Uterus (tissue), 4 donors: ENCODE measurements at places on chromosomes 11 and 22. TPM values are rescaled to one million over a fixed set of nuclear protein-coding genes. Genes with fewer than 3 reads are reported as not detected.

DNA sequence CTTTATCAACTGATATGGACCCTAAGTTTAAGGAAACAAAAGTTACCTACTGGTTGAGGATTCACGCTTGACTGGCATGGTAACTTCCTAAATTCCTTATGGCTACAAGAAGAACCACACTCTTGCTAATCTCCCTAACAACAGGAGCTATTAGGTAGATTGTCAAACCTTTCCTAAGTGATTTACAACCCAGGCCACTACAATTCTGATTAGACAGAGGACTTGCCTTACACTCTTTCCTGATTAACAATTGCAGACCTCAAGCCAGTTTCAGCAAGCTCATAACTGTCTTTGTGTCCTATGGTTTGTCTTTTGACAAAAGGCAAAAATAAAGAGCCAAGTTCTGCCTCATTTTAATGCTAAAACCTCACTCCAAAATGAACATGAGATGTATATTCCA lies 16.3 kb downstream of the OR52K2 start:
- no peaks in the 10 kb centered on the region for H3K4me1 ChIP-seq
- no peaks in the 10 kb centered on the region for H3K27me3 ChIP-seq
- H3K36me3 ChIP-seq: no peaks in the 10 kb centered on the region
- no peak overlapping the region for H3K27ac ChIP-seq
- DNase-seq: no peak
- no peak overlapping the region for H3K4me3 ChIP-seq

GRCh38 chr11:73343076-73343873 lies 32.9 kb upstream of the RELT start:
- no peaks in the 10 kb centered on the region for H3K27me3 ChIP-seq
- no peaks in the 10 kb centered on the region for H3K36me3 ChIP-seq
- no peak for DNase-seq
- H3K4me1 ChIP-seq: peaks cover 19% of the 10 kb centered on the region
- peak overlapping the region; percentile 7 for H3K27ac ChIP-seq

GRCh38 chr11:110720431-110721275 lies 8.4 kb upstream of the ARHGAP20 start:
- no peaks in the 10 kb centered on the region for H3K36me3 ChIP-seq
- no peak overlapping the region for H3K4me3 ChIP-seq
- no peaks in the 10 kb centered on the region for H3K27me3 ChIP-seq
- no peak overlapping the region for H3K27ac ChIP-seq
- no peaks in the 10 kb centered on the region for H3K4me1 ChIP-seq

DNA sequence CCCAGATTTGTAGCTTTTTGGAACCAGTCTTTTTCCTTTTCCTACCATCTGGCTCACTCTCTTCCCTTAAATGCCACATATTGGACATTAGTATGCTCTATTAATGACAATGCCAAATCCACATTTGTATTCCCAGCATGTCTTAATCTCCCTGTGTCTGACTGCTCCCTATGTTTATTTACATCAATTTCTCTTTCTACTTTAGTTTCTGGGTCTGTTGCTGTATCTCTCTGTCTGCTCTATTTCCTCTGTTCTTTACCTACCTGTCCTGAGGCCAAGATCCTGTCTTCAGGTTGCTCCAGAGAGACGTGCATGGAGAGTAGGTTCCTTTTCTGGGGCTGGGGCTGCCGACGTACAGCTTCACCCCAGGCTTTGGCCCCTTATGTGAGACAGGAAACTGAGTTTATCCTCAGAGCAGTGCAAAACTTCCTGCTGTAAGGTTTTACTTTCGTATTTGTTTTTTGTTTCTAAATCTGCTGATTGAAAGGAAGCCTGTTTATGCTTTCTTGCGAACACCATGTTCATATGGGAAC lies 25.6 kb downstream of the OR2AG2 start:
- DNase-seq: no peak
- H3K27me3 ChIP-seq: no peaks in the 10 kb centered on the region
- no peak overlapping the region for H3K4me3 ChIP-seq
- no peaks in the 10 kb centered on the region for H3K4me1 ChIP-seq
- peak overlapping the region; percentile 2 for H3K27ac ChIP-seq

DNA sequence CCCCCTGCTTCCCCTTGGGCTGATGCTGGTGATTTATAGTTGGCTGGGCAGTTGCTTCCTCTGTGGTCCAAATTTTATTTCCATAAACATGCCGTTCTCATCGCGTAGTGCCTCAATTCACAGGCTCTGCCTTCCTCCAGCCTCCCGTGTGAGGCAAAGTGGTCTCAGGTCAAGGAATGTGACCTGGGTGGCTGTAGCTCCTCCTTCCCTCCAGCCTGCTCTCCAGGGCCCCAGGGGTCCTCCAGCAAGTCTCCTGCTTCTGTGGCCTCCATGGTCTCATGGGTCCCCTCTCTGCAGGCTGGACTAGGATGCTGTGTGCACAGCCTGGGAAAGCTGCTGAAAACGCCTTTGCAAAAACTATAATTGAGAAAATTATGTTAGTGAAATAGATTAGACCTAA lies 694.1 kb downstream of the BRD1 start:
- no peak for DNase-seq
- H3K4me1 ChIP-seq: no peaks in the 10 kb centered on the region
- H3K36me3 ChIP-seq: no peaks in the 10 kb centered on the region
- H3K4me3 ChIP-seq: no peak overlapping the region
- no peak overlapping the region for H3K27ac ChIP-seq
- H3K27me3 ChIP-seq: no peaks in the 10 kb centered on the region

DNA sequence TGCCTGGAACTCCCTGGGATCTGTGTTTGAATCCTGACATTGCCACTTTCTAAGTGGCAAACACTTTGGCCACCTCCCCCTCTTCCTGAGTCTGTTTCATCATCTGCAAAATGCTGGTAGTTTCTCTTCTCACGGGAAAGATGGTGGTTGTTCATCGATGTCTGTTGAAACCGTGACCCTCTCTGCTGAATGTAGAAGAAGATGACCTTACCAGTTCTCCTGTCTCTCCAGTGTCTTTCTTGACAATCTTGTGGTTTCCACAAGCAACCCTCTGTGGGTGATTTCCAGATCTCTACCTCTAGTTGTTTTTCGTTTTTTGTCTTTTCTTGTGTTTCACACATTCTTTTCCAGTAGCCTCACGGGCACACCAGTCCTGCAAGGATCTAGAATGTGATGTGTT lies 27.5 kb downstream of the ZBTB16 start:
- H3K4me3 ChIP-seq: no peak overlapping the region
- no peak for DNase-seq
- no peak overlapping the region for H3K27ac ChIP-seq
- no peaks in the 10 kb centered on the region for H3K27me3 ChIP-seq
- peaks cover 10% of the 10 kb centered on the region for H3K4me1 ChIP-seq

GRCh38 chr11:123185326-123185725 lies 9.7 kb downstream of the CLMP start:
- H3K4me1 ChIP-seq: no peaks in the 10 kb centered on the region
- no peaks in the 10 kb centered on the region for H3K27me3 ChIP-seq

GRCh38 chr11:8335186-8335585 lies 71.5 kb upstream of the LMO1 start:
- DNase-seq: no peak
- H3K27ac ChIP-seq: no peak overlapping the region
- H3K36me3 ChIP-seq: no peaks in the 10 kb centered on the region
- H3K4me1 ChIP-seq: no peaks in the 10 kb centered on the region
- no peaks in the 10 kb centered on the region for H3K27me3 ChIP-seq
- H3K4me3 ChIP-seq: no peak overlapping the region

GRCh38 chr11:86775361-86775760 lies 25.0 kb upstream of the PRSS23 start:
- DNase-seq: no peak
- H3K27ac ChIP-seq: no peak overlapping the region
- H3K27me3 ChIP-seq: no peaks in the 10 kb centered on the region
- no peaks in the 10 kb centered on the region for H3K4me1 ChIP-seq
- H3K4me3 ChIP-seq: no peak overlapping the region

- H3K4me1 ChIP-seq: no peaks in the 10 kb centered on the region
- H3K27ac ChIP-seq: no peak overlapping the region
- H3K36me3 ChIP-seq: no peaks in the 10 kb centered on the region
- H3K4me3 ChIP-seq: no peak overlapping the region
These were observed 1214.0 kb downstream of the BRD1 start for GRCh38 chr22:48613566-48614200.

DNA sequence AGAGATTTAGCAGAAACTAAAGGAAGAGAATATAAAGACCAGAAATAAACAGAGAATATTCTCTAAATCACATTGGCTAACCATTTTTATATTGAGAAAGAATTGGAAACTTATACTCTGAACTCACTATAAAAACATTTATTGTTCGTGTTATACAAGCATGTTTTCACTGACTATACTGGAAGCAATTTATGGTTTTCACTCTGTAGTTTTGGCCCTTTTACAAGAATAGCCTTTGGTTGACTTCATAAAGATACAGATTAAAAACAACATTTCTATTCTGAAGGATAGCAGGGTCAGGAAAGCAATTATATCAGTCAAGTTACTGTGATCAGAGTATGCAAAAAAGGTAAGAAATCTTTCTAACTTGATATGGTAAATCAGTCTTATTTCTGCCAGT lies 965.7 kb upstream of the FAT3 start:
- no peak overlapping the region for H3K4me3 ChIP-seq
- no peak for DNase-seq
- H3K4me1 ChIP-seq: no peaks in the 10 kb centered on the region
- H3K27me3 ChIP-seq: no peaks in the 10 kb centered on the region

DNA sequence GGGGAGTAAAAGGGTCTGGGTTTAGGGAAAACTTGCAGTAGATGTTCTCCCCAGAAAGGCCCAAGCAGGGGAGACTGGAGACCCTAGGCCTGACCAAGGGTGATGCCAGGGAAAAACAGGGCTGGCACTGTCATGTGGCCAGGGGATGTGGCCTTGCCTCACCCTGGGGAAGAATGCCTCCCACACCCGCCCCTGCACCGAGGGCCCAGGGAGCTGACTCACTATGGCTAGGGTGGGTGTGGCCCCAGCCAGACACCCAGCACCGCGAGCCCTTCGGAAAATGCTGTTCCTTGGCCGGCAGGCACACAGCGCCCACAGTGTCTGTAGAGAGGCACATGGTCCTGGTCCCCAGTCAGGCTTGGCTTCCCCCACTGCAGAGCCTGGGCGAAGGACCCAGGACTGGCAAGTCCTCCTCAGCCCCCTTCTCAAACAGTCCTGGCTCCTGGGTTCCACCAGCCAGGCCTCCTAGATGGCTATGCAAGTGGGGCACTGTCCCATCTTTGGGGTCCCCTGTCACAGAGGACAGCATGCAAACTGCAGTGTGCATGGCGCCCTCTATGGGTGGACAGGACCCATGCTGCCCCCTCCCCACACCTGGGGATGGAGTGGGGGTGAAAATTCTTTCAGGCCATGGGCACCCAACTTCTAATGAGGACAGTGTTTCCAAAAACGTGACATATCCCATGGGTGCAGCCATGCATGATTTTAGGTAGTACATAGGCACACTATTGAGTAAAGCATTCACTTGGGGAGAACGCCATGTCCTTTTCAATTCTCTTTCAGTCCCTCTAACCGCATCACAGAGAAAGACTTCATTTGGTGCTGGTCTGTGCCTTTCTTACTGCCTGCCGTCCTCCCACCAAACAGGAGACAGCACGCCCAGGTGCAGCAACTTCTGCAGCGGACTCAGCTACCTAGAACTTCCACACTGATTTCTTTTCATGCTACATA lies 15.2 kb downstream of the TMPRSS5 start:
- no peak overlapping the region for H3K27ac ChIP-seq
- H3K36me3 ChIP-seq: no peaks in the 10 kb centered on the region
- no peaks in the 10 kb centered on the region for H3K4me1 ChIP-seq
- no peak for DNase-seq
- H3K4me3 ChIP-seq: no peak overlapping the region

DNA sequence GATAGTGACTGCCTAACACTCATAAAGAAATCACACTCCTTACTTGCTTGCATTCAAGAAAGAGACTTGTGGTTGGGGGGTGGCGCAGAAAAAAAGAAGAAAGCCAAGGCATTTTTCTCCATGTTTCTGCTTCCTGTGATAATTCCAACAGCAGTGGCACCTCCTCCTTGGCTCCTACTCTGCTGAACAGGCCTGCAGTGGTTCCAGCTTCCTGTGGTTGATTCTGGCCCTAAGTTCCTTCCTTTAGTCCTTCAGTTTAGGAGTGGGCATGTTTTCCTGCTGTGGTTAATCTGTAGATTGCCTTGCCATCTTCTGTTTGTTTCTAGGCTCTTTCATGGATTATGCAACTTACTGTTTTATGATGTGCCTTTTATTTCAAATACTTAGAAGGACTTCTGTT lies 940.4 kb downstream of the DLG2 start:
- no peaks in the 10 kb centered on the region for H3K36me3 ChIP-seq
- no peak for DNase-seq
- H3K4me1 ChIP-seq: no peaks in the 10 kb centered on the region
- H3K27me3 ChIP-seq: no peaks in the 10 kb centered on the region
- H3K27ac ChIP-seq: no peak overlapping the region

GRCh38 chr11:44865866-44866272 lies 84.8 kb downstream of the TP53I11 start:
- peaks cover 13% of the 10 kb centered on the region for H3K4me1 ChIP-seq
- no peak for DNase-seq
- H3K27ac ChIP-seq: peak overlapping the region; percentile 65

GRCh38 chr11:126288237-126288636 lies 5.3 kb downstream of the TIRAP start:
- H3K27me3 ChIP-seq: no peaks in the 10 kb centered on the region
- H3K27ac ChIP-seq: no peak overlapping the region
- H3K4me3 ChIP-seq: no peak overlapping the region
- no peak for DNase-seq
- no peaks in the 10 kb centered on the region for H3K36me3 ChIP-seq

- DNase-seq: peak; percentile 62
- no peaks in the 10 kb centered on the region for H3K4me1 ChIP-seq
- H3K27ac ChIP-seq: peak overlapping the region; percentile 56
- H3K4me3 ChIP-seq: no peak overlapping the region
These were observed 16.9 kb upstream of the RELT start for GRCh38 chr11:73359341-73359740.

GRCh38 chr11:34242037-34242625 lies 115.7 kb downstream of the ABTB2 start:
- no peak for DNase-seq
- no peaks in the 10 kb centered on the region for H3K36me3 ChIP-seq
- H3K27me3 ChIP-seq: no peaks in the 10 kb centered on the region

GRCh38 chr22:37192204-37192603 lies 4.2 kb upstream of the C1QTNF6 start:
- no peaks in the 10 kb centered on the region for H3K27me3 ChIP-seq
- H3K4me1 ChIP-seq: peaks cover 17% of the 10 kb centered on the region
- no peak overlapping the region for H3K4me3 ChIP-seq
- DNase-seq: no peak
- H3K27ac ChIP-seq: no peak overlapping the region
- no peaks in the 10 kb centered on the region for H3K36me3 ChIP-seq

- no peaks in the 10 kb centered on the region for H3K27me3 ChIP-seq
- DNase-seq: no peak
- H3K27ac ChIP-seq: no peak overlapping the region
- H3K4me1 ChIP-seq: no peaks in the 10 kb centered on the region
- H3K36me3 ChIP-seq: no peaks in the 10 kb centered on the region
These were observed 95.7 kb downstream of the TRMU start for GRCh38 chr22:46430961-46431838.

- peak overlapping the region; percentile 84 for H3K27ac ChIP-seq
- H3K36me3 ChIP-seq: no peaks in the 10 kb centered on the region
These were observed 32.0 kb downstream of the GUCY1A2 start for GRCh38 chr11:106986261-106986660.

Gene SLC1A2
- total RNA-seq: 1.0 TPM

Gene OR52N4
- total RNA-seq: not detected

Gene CARNS1
- total RNA-seq: 3.3 TPM

Gene RHOD
- total RNA-seq: 23.6 TPM

Gene KDM4D
- 0.70 TPM for total RNA-seq

Gene TMEM25
- total RNA-seq: 6.1 TPM

Gene BDNF
- total RNA-seq: not detected

Gene MMP7
- total RNA-seq: 7.2 TPM
